Sciatic nerve (tissue), 2 donors: ENCODE measurements at places on chromosomes 12 and 14. TPM values are rescaled to one million over a fixed set of nuclear protein-coding genes. Genes with fewer than 3 reads are reported as not detected.

DNA sequence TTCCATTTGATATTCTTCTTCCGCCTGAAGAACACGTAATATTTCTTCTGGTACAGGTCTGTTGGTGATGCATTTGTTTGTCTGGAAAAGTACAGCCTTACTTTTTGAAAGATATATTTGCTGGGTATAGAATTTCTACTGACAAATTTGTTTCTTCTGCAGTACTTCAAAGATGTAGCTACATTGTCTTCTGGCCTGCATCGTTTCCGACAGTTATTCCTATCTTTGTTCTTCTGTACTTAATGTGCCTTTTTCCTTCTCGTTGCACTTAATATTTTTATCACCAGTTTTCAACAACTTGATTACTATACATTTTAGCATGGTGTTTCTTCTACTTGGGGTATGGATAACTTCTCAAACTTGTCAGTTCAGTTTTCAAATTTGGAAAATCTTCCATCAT is 47.1 kb downstream of the SENP1 start:
- DNase-seq, result no peak

GRCh38 chr14:68774771-68775613 is 17.9 kb downstream of the ZFP36L1 start:
- DNase-seq, result no peak

DNA sequence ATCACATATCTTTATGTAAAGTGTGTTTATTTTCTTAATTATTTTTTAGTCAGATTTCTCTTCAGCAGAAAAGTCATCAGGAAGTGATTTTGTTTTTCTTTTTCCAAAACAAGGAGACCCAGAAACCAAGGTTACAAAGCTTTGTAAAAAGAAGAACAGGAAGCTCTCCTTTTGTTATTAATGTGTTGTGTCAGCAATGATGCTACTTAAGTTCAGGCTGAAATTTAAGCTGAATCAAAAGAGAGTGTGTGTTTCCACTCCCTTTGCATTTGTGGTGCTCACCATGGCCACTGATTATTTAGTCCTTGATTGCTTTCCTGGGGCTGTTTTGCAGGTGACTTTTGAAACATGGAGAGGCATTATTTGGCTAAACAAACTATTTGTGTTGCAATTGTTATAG is 155.3 kb upstream of the ATP2B1 start:
- DNase-seq, result no peak

- DNase-seq, result no peak
Observed at GRCh38 chr12:78406828-78407227, 457.7 kb upstream of the SYT1 start.

DNA sequence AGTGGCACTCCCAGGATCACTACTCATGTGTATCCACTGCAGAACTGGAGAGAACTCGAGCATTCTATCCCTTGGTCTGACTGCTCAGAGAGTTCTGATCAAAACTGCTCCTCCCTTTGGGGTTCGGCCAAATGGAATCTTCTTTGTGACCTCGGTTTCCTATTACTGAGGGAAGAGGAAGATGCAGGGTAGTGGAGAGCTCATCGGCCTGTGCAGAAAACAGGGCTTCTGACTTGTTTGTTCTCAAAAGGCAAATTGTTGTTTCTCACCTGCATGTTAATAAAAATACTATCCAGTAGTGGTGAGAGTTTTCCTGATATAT is 17.1 kb upstream of the AKAP6 start:
- DNase-seq, result no peak

The ENDOU gene
- 0.40 TPM for total RNA-seq

- no peak for DNase-seq
Observed at GRCh38 chr12:104199964-104200363, 15.6 kb upstream of the TXNRD1 start.

The FBXO33 gene
- 12.0 TPM for total RNA-seq

DNA sequence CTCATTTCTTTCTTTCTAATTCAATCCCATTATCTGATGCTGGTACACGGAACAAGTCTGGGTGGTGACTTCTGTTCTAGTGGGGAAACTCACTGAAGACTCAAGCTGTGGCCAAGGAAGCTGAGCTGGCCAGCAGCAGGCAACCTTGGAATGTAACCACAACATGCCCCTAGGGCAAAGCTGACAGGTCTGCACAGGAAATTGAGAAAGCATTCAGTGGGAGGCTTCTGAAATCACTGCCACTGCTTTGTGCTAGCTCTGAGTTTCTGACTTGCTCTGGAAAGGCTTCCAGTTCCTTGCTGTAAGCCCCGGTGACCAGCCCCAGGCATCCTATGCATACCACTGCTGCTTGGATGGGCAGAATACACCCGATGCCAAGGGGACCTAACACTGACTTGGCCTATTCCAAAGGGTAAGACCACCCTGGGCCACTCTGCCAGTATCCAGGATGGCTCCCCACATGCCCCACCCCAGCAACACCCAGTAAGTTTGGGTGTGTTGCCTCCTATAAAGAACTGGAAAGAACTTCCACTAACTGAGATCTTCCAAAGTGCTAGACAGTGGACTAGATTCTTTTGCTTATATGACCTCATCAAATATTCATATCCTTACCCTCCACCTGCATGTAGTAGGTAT is 84.5 kb upstream of the CDKN3 start:
- no peak for DNase-seq

GRCh38 chr12:26845057-26845666 is 12.2 kb upstream of the ITPR2 start:
- DNase-seq, result peak; percentile 80

- no peak for DNase-seq
Observed at GRCh38 chr12:6951551-6952120, 480 bp downstream of the PTPN6 start.

DNA sequence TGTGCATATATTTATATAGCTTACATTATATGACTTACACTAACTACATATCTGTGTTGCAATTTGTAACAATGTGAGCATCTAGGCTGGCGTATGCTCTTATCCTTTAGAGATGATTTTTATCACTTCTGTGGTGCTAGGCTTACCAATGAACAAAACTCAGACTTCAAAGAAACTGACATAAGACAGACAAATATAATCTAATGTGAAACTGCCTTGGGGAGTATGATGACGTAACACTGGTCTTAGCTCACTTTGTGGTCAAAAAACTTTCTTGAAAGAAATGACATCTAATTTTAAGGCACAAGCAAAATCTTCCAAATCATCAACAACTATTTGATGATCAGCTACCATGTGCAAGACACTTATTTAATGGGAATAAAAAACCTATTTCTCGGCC is 50.0 kb downstream of the SOX5 start:
- DNase-seq, result no peak

DNA sequence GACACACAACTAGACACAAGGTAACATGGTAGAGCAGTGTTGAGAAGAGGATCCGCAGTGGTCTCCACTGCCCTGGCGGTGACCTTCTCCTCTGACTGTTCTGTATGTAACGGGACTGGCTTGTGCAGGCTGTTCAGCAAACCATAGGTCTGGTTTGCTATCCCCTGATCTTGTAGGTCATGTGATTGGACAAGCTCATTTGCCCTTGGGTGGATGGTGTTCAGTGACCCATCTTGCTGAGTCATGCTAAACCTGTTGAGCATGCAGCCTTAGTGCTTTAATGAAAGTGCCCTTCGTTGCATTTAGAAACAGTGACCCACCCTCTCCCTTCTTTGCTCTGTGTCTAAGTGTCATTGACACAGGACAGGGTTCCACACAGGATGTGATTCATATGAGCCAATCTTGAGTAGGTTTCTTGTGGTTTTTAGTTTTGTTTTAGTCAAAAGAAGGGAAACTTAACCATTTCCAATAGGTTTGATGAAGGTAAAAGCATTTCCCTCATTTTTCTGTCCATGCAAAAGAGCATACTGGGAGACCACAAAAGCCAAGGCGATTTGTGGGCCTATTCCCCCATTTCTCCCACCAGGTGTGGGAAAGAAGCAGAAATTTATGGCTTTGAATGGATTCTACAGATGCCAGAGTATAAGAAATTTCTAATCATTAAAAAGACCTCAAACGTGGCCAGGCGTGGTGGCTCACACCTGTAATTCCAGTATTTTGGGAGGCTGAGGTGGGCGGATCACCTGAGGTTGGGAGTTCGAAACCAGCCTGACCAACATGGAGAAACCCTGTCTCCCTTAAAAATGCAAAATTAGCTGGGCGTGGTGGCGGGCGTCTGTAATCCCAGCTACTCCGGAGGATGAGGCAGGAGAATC is 32.6 kb upstream of the HIF1A start:
- no peak for DNase-seq

DNA sequence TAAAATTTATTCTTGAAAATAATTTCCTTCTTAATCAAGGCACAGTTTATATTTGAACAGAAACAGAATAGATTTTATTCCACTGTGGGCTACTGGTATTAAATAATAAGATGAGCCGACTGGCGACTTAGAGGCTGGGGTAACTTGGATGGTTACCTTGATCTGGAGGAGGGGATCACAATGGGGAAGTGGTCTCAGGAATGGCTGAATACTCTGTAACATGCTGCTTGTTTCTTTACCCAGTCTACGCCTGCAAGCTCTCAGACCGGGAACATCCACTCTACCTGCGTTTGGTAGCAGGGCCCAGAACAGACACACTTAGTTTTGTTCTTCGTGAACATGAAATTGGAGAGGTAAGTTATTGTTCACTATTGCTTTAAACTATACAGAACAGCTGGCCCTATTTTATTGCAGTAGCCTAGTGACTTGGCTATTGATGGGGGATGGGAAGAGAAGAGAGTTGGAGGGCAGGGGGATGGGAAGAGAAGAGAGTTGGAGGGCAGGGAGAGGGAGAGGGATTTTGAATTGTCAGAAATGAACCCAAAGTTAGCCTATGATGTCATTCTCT is 67.9 kb downstream of the GNS start:
- no peak for DNase-seq

- no peak for DNase-seq
Observed at GRCh38 chr14:92176476-92176875, 54.7 kb downstream of the CPSF2 start.

GRCh38 chr14:85042301-85042700 is 487.6 kb upstream of the FLRT2 start:
- no peak for DNase-seq

The LBHD2 gene
- total RNA-seq, result not detected
